Thoracic aorta (tissue), 2 donors: ENCODE measurements at places on chromosomes 7 and 10. TPM values are rescaled to one million over a fixed set of nuclear protein-coding genes. Genes with fewer than 3 reads are reported as not detected.
A peak's percentile ranks its signal among the peaks of the same experiment; 100 is the strongest.

DNA sequence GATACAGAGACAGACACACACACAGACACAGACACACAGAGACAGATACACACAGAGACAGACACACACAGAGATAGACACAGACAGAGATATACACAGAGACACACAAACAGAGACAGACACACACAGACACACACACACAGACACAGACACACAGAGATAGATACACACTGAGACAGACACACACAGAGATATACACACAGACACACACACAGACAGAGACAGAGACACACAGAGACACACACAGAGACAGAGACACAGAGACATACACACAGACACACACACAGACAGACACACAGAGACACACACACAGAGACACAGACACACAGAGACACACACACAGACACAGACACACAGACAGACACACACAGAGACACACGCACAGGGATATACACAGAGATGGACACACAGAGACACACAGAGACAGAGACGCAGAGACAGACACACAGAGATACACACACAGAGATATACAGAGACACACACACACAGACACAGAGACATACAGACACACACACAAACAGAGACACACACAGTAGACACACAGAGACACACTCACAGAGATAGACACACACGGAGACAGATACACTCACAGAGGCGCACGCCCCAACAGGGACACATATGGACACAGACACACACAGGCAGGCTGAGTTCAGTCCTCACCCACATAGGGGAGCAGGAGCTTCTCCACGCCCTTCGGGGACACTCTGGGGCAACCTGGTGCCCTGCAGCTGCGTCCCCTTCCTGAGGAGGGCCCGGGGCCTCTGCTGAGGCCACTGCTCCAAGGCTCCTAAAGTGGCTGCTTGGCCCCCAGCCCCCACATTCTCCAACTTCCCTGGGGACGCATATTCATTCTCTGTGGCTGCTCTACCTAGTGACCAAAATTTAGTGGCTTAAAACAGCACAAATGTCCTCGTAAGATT, 10.3 kb upstream of the PPP2R2D start:
- no peaks in the 10 kb centered on the region for H3K4me1 ChIP-seq
- no peaks in the 10 kb centered on the region for H3K27me3 ChIP-seq
- no peak overlapping the region for H3K27ac ChIP-seq
- no peak overlapping the region for H3K4me3 ChIP-seq

SKIDA1 gene
- 5.3 TPM for total RNA-seq

MRPS24 gene
- 71.8 TPM for total RNA-seq

ATG9B gene
- total RNA-seq, result 1.2 TPM

DNA sequence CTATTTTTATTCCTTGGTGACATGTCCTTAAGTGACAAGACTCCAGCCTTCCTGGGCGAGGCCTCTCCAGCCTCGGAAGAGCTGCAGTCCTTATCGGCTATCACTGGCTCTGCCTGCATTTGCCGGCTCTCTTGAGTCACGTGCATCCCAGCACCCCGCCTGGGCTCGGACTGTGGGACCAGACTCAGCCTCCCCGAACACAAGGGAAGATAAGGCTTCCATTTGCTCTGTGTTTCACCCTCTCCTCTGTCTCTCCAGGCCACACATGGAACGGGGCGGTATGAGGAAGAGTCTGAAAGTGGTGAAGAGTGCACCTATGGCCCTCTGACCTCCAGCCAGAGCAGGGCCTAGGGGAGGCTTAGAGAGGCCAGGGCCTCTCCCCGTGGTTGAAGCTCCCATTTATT, 4.7 kb downstream of the GDF2 start:
- no peak overlapping the region for H3K4me3 ChIP-seq
- no peaks in the 10 kb centered on the region for H3K4me1 ChIP-seq
- no peak for DNase-seq
- H3K27ac ChIP-seq, result no peak overlapping the region
- no peaks in the 10 kb centered on the region for H3K36me3 ChIP-seq
- no peaks in the 10 kb centered on the region for H3K27me3 ChIP-seq

DNA sequence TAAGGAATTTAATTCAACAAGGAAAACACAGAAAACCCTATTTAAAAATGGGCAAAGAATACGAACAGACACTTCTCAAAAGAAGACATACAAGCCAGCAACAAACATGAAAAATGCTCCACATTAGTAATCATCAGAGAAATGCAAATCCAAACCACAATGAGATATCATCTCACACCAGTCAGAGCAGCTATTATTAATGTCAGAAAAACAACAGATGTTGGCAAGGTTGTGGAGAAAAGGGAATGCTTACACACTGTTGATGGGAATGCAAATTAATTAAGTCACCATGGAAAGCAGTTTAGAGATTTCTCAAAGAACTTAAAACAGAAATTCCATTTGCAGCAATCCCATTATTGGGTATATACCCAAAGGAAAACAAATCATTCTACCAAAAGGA, 55.2 kb downstream of the GCC1 start:
- no peaks in the 10 kb centered on the region for H3K4me1 ChIP-seq
- no peak for DNase-seq
- no peak overlapping the region for H3K27ac ChIP-seq
- no peaks in the 10 kb centered on the region for H3K36me3 ChIP-seq
- peaks cover 4% of the 10 kb centered on the region for H3K27me3 ChIP-seq

MYL10 gene
- total RNA-seq, result not detected

ST8SIA6 gene
- total RNA-seq, result 1.5 TPM

HKDC1 gene
- not detected for total RNA-seq

GRCh38 chr7:26853788-26854393, 10.5 kb downstream of the SKAP2 start:
- H3K27me3 ChIP-seq, result no peaks in the 10 kb centered on the region
- H3K27ac ChIP-seq, result no peak overlapping the region
- no peaks in the 10 kb centered on the region for H3K36me3 ChIP-seq
- no peak for DNase-seq
- H3K4me1 ChIP-seq, result no peaks in the 10 kb centered on the region
- no peak overlapping the region for H3K4me3 ChIP-seq

GRCh38 chr10:76252733-76253132, 821.3 kb downstream of the LRMDA start:
- H3K36me3 ChIP-seq, result no peaks in the 10 kb centered on the region
- no peak overlapping the region for H3K4me3 ChIP-seq
- no peak overlapping the region for H3K27ac ChIP-seq
- H3K27me3 ChIP-seq, result no peaks in the 10 kb centered on the region

RHOBTB1 gene
- total RNA-seq, result 16.7 TPM

DNA sequence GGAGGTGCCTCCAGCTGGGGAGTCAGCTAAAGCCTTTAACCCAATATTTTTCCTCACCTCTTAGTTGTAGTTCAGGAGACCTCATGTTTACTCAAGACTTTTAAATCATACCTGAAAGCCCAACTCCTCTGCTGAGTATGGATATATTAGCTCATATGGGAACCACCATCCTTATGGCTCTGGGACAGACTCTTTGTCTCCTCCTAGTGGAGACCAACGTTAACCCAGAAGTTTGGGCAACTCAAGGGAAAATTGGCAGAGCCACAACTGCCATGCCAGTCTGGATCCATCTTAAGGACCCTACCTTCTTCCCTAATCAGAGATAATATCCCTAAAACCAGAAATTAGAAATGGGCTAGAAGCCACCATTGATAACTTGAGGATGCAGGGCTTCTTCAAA, 80.8 kb downstream of the TMEM106B start:
- DNase-seq, result no peak
- no peak overlapping the region for H3K27ac ChIP-seq
- no peak overlapping the region for H3K4me3 ChIP-seq
- H3K27me3 ChIP-seq, result no peaks in the 10 kb centered on the region
- no peaks in the 10 kb centered on the region for H3K4me1 ChIP-seq

DNA sequence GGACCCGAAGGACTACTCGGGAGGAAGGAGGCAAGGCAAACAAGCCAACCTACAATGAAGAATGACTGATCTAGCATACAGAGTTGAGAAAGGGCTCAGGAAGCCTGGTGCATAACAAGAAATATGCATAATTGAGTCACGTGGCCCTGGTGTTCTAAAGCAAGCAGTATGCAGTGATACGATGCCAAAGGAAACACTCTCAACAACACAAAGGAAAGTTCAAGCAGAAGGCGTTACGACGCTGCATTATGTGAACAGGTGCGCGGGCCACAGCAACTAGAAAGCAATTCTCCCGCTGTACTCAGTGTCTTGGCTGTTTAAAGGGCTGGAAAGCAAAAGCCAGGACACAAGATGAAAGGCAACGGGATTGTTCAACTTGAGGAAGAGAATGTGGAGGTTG, 100.8 kb downstream of the PRTFDC1 start:
- peaks cover 4% of the 10 kb centered on the region for H3K4me1 ChIP-seq
- H3K27me3 ChIP-seq, result no peaks in the 10 kb centered on the region
- peak overlapping the region; percentile 7 for H3K4me3 ChIP-seq
- no peak for DNase-seq

GRCh38 chr10:20963721-20964595, 66.8 kb upstream of the NEBL start:
- no peak overlapping the region for H3K27ac ChIP-seq
- H3K36me3 ChIP-seq, result no peaks in the 10 kb centered on the region
- no peak for DNase-seq
- H3K4me3 ChIP-seq, result no peak overlapping the region
- H3K4me1 ChIP-seq, result no peaks in the 10 kb centered on the region

SLC16A9 gene
- total RNA-seq, result 1.8 TPM

PLXDC2 gene
- total RNA-seq, result 105 TPM

- no peaks in the 10 kb centered on the region for H3K36me3 ChIP-seq
- no peak overlapping the region for H3K27ac ChIP-seq
- no peak for DNase-seq
- peaks cover 6% of the 10 kb centered on the region for H3K4me1 ChIP-seq
Observed at GRCh38 chr7:70474639-70475234, 657.2 kb upstream of the GALNT17 start.

DNA sequence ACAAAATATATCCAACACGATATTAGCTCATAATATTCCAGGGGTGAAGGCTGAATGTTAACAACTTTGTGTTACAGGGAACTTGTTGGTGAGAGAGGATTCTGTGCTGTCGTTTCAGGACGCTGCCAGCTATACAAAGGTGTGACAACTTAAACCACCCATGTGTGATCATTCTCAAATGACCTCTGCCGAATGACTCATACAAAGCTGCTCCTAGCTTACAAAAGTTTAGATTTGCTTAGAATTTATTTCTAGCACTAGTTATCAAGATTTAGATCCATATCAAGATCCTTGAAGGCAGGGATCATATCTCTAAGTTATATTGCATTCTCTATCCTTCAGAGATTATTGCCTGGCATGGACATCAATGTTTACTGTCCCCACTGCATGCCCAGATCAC, 65.3 kb downstream of the COBL start:
- H3K27me3 ChIP-seq, result no peaks in the 10 kb centered on the region

- H3K4me1 ChIP-seq, result peaks cover 8% of the 10 kb centered on the region
- DNase-seq, result no peak
- no peak overlapping the region for H3K4me3 ChIP-seq
- no peaks in the 10 kb centered on the region for H3K36me3 ChIP-seq
Observed at GRCh38 chr10:127996586-127996985, 89.7 kb downstream of the PTPRE start.

ATOH7 gene
- total RNA-seq, result not detected

DNA sequence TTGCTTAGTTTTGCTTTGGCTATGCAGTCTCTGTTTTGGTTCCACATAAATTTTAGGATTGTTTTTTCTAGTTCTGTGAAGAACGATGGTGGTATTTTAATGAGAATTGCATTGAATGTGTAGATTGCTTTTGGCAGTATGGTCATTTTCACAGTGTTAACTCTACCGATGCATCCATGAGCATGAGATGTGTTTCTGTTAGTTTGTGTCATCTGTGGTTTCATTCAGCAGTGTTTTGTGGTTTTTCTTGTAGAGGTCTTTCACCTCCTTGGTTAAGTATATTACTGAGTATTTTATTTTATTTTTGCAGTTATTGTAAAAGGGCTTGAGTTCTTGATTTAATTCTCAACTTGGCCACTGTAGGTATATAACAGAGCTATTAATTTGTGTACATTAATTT, 78.2 kb upstream of the ZNF92 start:
- no peaks in the 10 kb centered on the region for H3K36me3 ChIP-seq
- H3K27ac ChIP-seq, result no peak overlapping the region
- no peak overlapping the region for H3K4me3 ChIP-seq
- no peaks in the 10 kb centered on the region for H3K27me3 ChIP-seq
- H3K4me1 ChIP-seq, result no peaks in the 10 kb centered on the region
- no peak for DNase-seq

DNA sequence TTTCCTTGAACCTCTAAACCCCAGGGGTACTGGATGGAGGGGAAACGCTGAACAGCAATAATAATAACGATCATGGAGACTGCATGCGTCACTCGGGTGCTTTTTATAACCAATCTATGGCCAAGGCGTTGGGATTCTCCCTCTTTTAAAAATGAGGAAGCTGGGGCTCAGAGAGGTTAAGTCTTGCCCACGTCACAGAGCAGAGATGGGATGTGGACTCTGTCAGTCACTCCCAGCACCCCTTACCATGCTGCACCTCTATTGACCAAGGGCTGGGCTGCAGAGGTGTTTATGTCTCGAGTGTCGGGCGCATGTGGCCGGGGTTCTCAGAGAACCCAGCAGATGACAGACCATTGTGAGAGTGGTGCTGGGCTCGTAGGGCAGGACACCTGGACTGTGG, 129.9 kb downstream of the CDH23 start:
- DNase-seq, result no peak
- H3K36me3 ChIP-seq, result no peaks in the 10 kb centered on the region
- no peak overlapping the region for H3K4me3 ChIP-seq
- H3K27ac ChIP-seq, result no peak overlapping the region
- H3K4me1 ChIP-seq, result no peaks in the 10 kb centered on the region
- H3K27me3 ChIP-seq, result no peaks in the 10 kb centered on the region
